GM23248 (cell line): ENCODE measurements at places on chromosomes 5 and 9.

DNA sequence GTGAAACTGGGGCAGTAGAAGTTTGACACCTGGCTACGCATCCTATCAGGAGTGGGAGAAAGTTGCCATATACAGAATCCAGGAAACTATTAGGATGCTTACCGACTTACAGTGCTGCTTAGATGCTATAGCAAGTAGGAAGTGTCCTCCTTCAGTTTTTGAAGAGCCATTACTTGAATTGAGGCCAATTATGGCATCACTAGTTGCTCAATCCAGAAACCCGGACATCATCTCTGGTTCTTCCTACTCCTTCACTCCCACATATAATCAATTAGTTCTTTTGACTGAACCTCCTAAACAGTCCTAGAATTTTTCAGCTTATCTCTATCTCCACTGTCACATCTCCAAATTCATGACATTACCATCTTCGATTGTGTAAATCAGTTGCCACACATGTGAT lies 41.8 kb upstream of the UGCG start:
- H3K36me3 ChIP-seq, result no peaks in the 10 kb centered on the region
- peak; percentile 58 for DNase-seq
- no peak overlapping the region for H3K27ac ChIP-seq

GRCh38 chr5:54628050-54628449 lies 110.5 kb downstream of the SNX18 start:
- H3K4me3 ChIP-seq, result no peak overlapping the region
- no peak overlapping the region for H3K27ac ChIP-seq
- no peak for DNase-seq
- no peaks in the 10 kb centered on the region for H3K27me3 ChIP-seq

GRCh38 chr5:148191010-148191409 lies 11.8 kb upstream of the SPINK6 start:
- no peaks in the 10 kb centered on the region for H3K36me3 ChIP-seq
- no peaks in the 10 kb centered on the region; the same call in 1 of the 2 replicates for H3K27me3 ChIP-seq
- H3K4me1 ChIP-seq, result peaks cover under 1% of the 10 kb centered on the region; the same call in 1 of the 2 replicates
- no peak overlapping the region for H3K4me3 ChIP-seq
- no peak for DNase-seq

- DNase-seq, result no peak
- H3K36me3 ChIP-seq, result no peaks in the 10 kb centered on the region
- H3K4me1 ChIP-seq, result no peaks in the 10 kb centered on the region
These were observed 82.6 kb upstream of the PHYKPL start for GRCh38 chr5:178314961-178315820.

GRCh38 chr9:130824643-130825350 lies 10.3 kb upstream of the ABL1 start:
- peak overlapping the region; percentile 44 for H3K4me3 ChIP-seq
- no peaks in the 10 kb centered on the region for H3K36me3 ChIP-seq
- peaks cover 33% of the 10 kb centered on the region for H3K4me1 ChIP-seq

DNA sequence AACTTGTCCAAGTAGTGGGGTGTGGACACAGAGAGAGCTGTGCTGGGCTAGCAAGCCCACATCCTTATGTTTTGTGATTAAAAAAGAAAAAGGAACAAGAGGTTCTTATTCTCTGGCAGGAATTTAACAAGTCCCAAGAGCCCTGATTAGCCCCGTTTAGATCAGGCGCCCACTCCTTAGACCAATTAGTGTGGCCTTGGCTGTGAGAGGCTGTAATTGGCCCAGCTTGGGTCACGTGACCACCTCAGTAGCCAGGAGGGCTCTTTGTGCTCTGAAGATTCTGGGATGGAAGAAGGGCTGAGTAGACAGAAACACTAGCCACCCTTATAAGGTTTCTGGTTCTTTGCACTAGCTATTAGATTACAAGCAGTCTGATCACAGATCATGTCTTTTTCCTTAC lies 31.1 kb downstream of the GCNT4 start:
- no peak for DNase-seq
- H3K36me3 ChIP-seq, result no peaks in the 10 kb centered on the region
- H3K27me3 ChIP-seq, result no peaks in the 10 kb centered on the region
- no peaks in the 10 kb centered on the region for H3K4me1 ChIP-seq

GRCh38 chr5:175795959-175796358 lies 75.4 kb upstream of the CPLX2 start:
- 0 out of 2 replicates have a peak, but pooled peaks cover 12% of the 10 kb centered on the region for H3K27me3 ChIP-seq
- no peak for DNase-seq
- H3K36me3 ChIP-seq, result no peaks in the 10 kb centered on the region
- H3K4me3 ChIP-seq, result no peak overlapping the region

- no peaks in the 10 kb centered on the region for H3K4me1 ChIP-seq
- DNase-seq, result peak; percentile 18
- H3K27ac ChIP-seq, result no peak overlapping the region
- peaks cover 4% of the 10 kb centered on the region; the same call in 1 of the 2 replicates for H3K36me3 ChIP-seq
These were observed 1.5 kb downstream of the LTC4S start for GRCh38 chr5:179795049-179795862.

GRCh38 chr9:120107138-120107537 lies 472.8 kb downstream of the CDK5RAP2 start:
- H3K27ac ChIP-seq, result no peak overlapping the region
- DNase-seq, result no peak
- H3K27me3 ChIP-seq, result no peaks in the 10 kb centered on the region

DNA sequence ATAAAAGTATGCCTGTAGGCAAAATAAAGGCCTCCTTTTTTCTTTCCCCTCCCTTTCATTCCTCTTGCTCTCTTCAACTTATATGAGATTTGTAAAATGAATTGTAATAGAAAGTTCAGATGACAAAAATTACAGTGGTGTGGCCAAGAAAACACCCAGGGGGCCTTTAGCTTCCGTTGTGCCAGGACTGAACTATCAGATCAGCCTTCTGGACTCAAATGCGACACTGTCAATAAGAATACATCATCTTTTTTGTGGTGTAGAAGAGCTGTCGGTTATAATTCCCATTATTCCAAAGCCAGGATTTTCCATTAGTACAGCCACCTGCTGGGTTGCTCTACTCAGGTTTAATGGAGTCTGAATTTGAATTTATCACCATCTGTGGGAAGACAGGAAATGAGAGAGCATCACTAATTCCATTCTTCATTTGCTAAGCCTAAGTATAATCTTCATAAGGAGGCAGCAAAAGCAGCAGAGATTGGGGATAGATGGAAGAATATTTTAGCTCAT lies 443.4 kb downstream of the ANXA1 start:
- H3K36me3 ChIP-seq, result no peaks in the 10 kb centered on the region
- no peaks in the 10 kb centered on the region for H3K27me3 ChIP-seq
- H3K27ac ChIP-seq, result no peak overlapping the region
- no peak overlapping the region for H3K4me3 ChIP-seq
- H3K4me1 ChIP-seq, result no peaks in the 10 kb centered on the region

DNA sequence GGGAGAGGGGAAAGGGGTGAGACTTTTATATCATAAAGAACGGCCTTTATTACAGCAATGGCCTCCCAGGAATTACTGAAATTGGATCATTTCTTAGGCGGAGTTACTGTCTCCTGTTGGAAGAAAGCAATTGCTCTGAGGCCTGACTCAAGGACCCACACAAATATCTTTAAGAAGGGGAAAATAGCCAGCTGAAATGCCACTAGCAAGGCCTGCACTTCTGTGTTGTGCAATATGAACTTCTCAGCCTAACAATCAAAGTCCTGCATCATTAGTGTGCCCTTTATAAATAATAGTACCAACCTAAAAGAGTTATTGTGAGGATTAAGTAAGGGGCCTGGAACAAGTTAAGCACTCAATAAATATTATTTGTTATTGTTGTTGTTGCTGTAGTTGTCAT lies 30.1 kb upstream of the TRIM32 start:
- H3K27me3 ChIP-seq, result no peaks in the 10 kb centered on the region
- 0 out of 2 replicates have a peak overlapping the region, but pooled peaks have one; percentile 1 for H3K4me3 ChIP-seq
- peaks cover 39% of the 10 kb centered on the region for H3K4me1 ChIP-seq
- DNase-seq, result peak; percentile 71
- peak overlapping the region; percentile 59 for H3K27ac ChIP-seq
- H3K36me3 ChIP-seq, result no peaks in the 10 kb centered on the region

GRCh38 chr9:117104716-117105495 lies 310.0 kb downstream of the ASTN2 start:
- H3K27me3 ChIP-seq, result no peaks in the 10 kb centered on the region
- H3K4me3 ChIP-seq, result no peak overlapping the region
- no peak overlapping the region for H3K27ac ChIP-seq
- no peak for DNase-seq

DNA sequence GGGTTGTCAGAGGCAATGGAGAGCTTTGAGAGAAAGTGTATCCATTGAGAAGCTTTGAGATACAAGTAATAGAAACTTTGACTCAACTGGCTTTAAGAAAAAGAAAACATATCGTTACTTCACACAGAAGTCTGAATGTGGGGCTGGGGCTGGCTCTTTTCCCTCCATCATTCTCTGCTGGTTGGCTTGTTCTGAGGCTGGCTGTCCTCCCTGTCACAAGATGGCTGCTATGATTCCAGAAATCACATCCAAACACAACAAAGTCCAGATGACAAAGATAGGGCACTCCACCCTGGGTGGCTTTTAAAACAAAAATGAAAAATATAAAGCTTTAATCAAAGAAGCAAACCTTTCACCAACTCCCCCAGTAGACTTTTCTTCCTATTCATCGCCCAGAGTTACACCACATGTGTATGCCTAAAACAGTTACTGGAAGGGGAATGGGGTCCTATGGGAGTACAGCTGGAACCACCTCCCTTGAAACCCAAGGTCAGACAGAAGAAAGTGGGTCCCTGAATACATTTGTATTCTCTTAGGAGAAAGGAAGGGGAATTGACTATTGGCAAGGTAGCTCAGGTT lies 284.3 kb downstream of the GAS1 start:
- peaks cover 30% of the 10 kb centered on the region for H3K4me1 ChIP-seq
- no peak overlapping the region for H3K4me3 ChIP-seq
- no peaks in the 10 kb centered on the region for H3K27me3 ChIP-seq
- H3K27ac ChIP-seq, result no peak overlapping the region
- H3K36me3 ChIP-seq, result no peaks in the 10 kb centered on the region
- no peak for DNase-seq

- H3K4me1 ChIP-seq, result no peaks in the 10 kb centered on the region
- DNase-seq, result no peak
These were observed 66.9 kb downstream of the RFX3 start for GRCh38 chr9:3458806-3459475.

- H3K27me3 ChIP-seq, result no peaks in the 10 kb centered on the region
- H3K27ac ChIP-seq, result peak overlapping the region; percentile 68
- H3K4me1 ChIP-seq, result peaks cover 79% of the 10 kb centered on the region
These were observed 84.7 kb downstream of the NR3C1 start for GRCh38 chr5:143318833-143319232.

DNA sequence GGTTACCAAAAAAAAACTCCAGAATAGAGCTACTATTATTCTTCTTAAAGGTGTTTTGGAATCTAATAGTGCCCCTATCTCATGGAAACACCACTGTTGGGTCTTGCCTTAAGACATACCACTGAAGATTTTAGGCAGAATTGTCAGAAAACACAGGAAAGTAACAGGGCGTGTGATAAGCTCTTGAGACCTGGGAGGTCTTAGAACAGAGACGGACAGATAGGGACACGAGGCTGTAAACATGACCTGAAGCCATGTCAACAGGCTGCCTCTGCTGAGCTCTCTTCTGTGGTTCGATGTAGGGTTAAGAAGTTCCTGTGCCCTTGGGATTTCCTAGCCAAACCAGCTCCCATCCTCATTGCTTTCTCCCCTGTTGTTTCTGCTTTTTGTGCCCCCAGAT lies 69.3 kb downstream of the CTSL start:
- H3K4me3 ChIP-seq, result no peak overlapping the region
- DNase-seq, result no peak
- peaks cover 24% of the 10 kb centered on the region for H3K4me1 ChIP-seq
- no peaks in the 10 kb centered on the region for H3K36me3 ChIP-seq

DNA sequence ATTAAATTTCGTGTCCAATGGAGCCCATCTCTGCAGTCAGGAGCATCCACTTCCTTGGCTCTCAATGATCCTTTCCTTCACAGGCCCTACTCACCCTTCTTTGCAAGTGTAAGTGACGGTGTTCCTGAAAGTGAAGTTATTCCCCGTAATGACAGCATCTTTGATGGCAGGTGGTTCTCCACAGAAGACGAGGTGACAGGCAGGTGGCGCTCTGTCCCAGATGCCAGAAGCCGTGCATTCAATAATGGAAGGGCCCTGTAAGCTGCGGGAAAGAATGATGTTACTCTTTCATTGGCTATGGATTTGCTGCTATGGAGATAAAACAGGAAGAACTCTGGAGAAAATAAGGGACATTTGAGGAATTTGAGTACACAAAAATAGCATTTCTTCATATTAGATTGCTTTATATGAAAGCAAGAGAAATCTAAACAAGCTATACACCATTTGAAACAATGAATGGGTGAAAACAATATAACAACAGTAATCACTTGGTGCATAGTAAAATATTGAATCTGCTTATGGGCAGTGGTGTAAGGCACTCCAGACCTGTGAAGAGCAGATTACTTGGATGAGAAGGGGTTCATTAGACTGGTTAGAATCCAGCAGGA lies 89.9 kb upstream of the TXNDC8 start:
- no peak overlapping the region for H3K27ac ChIP-seq
- H3K4me3 ChIP-seq, result no peak overlapping the region
- peaks cover 14% of the 10 kb centered on the region for H3K4me1 ChIP-seq
- H3K36me3 ChIP-seq, result peaks cover 49% of the 10 kb centered on the region

- H3K27me3 ChIP-seq, result peaks cover 18% of the 10 kb centered on the region
- DNase-seq, result no peak
- H3K36me3 ChIP-seq, result no peaks in the 10 kb centered on the region
- no peaks in the 10 kb centered on the region for H3K4me1 ChIP-seq
These were observed 52.4 kb upstream of the PHYKPL start for GRCh38 chr5:178284996-178285395.

DNA sequence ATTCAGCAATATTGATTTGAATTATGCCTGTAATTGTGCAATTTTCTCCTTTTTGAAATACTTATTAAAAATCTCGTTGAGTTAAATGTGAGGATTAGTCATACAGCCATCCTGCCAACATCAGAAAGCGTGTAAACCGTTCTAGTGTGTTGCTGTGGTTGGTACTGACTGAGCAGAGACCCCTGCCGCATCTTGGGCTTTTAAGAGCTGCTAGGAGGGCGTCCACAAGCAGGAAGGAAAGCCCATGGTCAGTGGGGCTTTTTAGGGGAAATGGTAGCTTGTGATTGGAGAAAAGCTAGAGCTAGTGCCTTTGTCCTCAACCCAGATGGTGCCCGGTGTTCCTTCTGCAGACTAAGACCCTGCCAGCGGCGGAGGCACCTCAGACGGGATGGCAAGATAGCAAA lies 1.3 kb downstream of the SDHA start:
- 0 out of 2 replicates have a peak, but pooled peaks cover 2% of the 10 kb centered on the region for H3K36me3 ChIP-seq
- H3K27me3 ChIP-seq, result no peaks in the 10 kb centered on the region
- H3K4me3 ChIP-seq, result peak overlapping the region; percentile 94
- DNase-seq, result peak; percentile 74
- peak overlapping the region; percentile 60 for H3K27ac ChIP-seq

GRCh38 chr5:68419637-68420452 lies 204.3 kb downstream of the PIK3R1 start:
- H3K27me3 ChIP-seq, result no peaks in the 10 kb centered on the region
- 0 out of 2 replicates have a peak overlapping the region, but pooled peaks have one; percentile 11 for H3K27ac ChIP-seq
- no peak overlapping the region for H3K4me3 ChIP-seq
- peak; percentile 53 for DNase-seq
